ENCODE measurements at places on chromosomes 2 and 18.

DNA sequence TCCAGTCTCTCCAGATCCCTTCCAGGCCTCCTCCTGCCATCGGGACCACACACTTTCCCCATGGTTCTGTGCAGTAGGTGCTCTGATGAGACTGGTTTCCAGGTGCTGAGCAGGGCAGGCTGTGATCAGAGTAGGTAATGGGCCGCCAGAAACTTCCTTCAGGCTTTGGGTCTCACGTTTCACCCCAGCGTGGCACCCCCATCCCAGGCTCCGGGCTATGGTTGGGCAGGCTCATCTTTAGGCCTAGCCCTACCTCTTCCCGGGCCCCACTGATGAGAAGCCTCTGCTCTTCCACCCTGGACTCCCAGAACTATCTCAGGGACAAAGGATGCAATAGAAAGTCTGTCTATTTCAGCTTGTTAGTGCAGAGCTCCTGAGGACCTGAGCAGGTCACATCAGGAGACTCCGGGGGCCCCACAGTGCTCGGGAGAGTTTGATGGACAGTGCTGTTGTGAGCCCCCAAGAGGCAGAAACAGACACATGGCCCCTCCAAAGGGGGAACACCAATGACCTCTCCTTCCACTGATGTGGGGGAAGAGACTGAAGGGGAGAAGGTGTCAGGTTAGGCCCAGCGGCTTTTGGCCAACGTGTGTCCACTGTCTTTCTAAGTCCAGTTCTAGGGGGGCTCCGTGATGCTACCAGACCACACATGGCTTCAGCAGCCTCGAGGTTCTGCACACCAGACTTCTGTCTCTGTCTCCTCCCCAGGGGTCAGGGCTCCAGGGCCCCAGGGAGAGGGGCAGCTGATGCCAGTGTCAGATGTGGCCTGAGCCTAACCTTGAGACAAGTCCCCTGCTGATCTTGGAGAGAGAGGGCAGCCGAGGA, 5.8 kb upstream of the PROM2 start:
- no peak for DNase-seq

GRCh38 chr2:130972410-130972809, 120.8 kb downstream of the FAM168B start:
- DNase-seq: no peak

DNA sequence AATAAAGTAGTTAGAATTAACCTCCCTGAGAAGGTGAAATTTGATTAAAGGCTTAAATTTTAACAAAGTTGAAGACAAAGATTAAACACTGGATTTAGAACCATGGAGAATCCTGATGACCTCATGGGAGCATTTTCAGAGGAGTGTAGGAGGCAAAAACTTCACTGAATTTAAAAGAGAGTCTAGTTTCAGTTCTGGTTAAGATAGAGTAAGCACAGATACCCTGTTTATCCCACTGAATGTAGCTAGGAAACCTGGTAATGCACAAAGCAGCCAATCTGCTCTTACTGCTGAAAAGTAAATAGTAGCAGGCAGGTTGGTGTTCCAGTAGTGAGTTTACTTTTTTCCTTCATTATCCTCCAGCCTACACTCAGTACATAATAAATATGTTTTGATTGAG, 654.9 kb upstream of the SYT4 start:
- DNase-seq: no peak

DNA sequence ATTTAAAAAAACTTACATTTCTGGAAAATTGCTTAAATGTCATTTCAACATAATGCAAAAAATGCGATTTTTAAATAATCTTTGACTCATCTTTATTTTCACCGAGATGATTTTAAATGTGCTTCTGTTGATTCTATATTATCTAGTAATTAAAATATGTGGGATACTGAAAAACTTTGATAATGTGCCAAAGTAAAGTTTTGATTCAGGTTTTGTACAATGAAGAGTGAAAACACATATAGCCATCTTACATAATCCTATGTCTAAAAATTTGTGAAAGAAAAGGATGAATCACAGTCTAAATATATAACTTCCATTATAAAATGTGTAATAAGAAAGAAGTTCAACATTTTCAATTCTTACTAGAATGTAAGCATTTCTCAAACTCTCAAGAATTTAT, 204.3 kb upstream of the ZC3H15 start:
- no peak for DNase-seq

DNA sequence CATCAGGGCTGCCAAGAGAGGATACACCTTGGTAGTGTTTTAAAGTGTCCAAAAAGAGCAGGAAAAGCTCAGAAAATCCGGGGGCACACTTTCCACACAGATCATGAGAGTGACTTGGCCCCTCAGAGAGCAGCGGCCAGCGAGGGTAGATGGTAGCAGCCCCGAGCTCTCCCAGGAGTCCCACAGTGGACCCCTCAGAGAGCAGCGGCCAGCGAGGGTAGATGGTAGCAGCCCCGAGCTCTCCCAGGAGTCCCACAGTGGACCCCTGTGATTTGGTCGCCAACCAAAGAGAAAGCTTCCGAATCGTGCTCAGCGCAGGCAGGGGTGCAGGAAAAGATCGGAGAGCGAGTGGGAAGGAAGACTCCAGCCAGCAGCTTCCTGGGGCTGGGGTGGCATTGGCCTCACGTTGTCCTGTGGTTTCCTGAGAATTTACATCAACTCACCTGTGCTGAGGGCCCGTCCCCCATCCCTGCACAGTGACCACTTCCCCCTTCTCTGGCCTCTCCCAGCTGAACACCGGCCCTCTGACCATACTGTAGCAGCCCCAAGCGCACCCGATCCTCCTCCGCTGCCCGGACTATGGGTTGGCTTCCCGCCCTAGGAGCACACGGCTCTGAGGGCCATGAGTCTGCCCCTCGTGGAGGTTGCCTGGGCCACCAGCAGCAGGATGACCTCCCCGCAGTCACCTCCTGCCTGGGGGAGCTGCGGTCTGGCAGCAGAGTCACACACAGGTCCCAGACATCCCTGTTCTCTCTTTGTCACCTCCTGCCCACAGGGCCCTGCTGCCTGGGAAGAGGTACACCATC, 33.7 kb downstream of the MTERF4 start:
- no peak for DNase-seq

DNA sequence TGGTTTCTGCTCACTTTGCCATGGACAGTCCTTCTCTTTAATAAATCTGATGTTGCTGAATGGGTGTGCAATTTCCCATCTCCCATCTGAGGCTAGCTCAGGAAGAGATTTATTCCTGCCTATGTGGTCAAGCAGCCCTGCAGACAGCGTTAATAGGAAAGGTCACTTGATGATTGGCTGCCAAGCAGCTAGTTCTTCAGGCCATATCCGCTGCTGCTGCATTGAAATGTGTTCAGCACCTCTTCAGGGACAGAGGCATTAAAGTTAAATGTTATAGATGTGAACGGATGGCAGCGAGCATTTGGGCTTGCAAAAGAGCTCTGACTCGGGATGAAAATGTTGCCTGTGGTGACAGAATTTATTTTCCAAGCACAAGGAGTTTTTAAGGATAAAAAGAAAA, 474.2 kb downstream of the PIK3C3 start:
- no peak for DNase-seq

- no peak for DNase-seq
Observed at GRCh38 chr18:68734308-68734707, 19.4 kb upstream of the TMX3 start.

DNA sequence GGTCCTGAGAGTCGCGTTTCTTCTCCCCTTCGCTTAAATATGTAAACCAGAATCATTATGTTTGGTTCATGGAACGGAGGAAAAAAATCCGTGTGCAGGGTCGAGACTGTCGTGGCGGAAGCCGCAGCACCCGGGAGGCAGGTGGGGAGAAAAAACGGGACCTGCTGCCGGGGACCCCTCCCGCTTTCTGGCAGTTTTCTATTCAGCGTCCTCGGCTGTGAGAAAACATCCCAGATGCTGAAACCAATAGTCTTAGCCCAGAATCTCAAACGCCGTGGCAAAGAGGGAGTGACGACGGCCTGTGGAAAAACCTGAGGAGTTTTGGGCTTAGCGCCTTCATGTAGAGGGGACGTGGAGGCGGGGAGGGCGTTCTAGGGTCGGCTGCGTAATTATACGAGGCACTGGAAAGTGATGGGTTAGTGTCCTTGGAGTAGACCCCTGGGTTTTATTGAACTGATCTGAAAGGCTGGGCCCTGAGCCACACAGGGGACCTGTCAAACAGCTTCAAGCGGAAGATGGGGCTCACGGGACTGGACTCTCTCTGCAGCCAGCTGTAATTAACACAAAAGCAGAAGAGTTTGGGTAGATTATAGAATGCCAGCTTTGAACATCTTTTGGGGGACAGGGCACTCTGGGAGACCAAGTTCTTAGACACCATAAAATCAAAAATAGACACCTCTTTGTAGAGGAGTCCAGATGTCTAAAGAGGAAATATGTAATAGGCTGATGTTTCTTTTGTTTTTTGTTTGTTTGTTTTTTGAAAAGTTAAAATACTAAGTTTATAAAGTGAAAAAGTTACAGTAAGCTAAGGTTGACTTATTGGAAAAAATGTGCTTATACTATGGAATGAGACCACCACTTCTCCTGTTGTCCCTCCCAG, 834 bp upstream of the BUB1 start:
- DNase-seq: peak; percentile 5

DNA sequence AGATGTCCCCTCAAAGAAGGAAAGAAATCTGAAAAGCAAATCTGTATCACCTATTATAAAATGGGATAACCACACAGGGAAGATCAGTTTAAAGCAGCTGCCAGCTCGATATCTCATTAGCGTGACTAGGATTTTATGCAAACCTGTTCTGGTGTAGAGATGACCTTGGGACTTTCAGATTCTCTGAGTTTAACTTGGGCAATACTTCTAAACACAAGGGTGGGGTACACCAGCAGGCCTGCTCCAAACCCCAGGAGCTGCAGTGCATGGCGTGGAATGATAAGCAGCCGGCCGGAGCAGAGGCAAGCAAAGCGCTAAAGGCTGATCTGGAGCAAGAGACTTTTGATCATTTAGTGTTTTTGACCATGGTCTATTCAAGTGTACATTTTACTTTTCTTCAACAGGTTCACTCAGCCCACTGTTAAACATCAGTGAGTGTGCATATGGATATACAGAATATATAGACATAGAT, 4.7 kb downstream of the SERTAD2 start:
- no peak for DNase-seq

DNA sequence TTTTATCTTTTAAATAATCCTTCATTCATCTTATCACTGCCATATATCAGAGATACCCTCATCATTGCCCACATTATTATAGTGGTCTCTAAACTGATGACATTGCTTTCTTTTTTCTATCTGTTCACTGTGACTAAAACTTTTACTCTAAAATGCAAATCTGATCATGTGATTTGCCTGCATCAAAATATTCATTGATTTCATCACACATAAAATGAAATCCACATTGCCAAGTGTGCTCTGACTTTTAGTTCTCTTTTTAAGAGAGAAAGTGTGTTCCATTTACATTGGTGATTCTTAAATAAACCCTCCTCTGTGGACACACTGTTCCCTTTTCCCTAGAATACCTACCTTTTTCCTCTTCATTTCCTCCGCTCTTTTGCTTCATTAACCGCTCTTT, 7.5 kb downstream of the REL start:
- no peak for DNase-seq

DNA sequence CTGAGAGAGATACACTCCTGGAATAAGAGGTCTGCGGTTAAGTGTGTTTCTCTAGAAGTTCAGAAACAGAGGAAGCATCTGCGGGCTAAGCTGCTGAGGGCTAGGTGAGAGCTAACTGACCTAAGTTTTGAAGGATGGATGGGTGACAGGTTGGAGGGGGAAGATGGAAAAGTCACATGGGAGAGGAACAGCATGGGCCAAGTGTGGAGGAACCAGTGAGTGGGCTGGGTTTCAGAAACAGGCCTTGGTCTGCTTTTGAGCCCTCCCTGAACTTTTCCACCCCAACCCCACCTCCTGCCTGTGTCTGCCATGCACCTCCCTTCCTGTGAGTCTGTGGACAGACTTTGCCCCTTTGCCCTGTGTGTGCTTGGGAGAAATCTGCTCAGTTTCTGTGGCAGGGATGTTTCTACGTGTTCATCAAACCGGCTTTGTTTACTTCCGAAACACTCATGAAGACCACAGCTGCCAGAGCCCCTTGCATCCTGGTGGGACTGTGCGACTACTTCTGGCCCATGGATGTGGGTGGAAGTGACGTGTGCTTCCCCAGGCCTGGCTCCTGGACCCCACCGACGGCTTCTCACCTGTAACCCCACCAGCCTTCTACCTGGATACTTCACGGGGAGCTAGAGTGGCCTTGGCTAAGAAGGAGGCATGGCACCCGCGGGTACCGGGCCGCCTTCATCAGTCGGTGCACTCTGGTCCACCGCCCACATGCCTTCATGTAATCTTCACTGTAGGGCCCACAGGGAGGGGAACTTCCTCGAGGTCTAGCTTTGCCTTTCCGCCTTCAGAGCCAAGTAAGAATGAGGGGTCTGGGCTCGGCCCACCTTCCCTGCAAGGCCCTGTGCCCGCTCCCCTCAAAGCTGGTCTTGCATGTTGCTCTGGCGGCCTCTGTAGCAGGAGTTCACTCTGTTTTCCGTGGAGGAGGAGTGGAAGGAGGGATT, 1.4 kb upstream of the HPCAL1 start:
- no peak for DNase-seq

DNA sequence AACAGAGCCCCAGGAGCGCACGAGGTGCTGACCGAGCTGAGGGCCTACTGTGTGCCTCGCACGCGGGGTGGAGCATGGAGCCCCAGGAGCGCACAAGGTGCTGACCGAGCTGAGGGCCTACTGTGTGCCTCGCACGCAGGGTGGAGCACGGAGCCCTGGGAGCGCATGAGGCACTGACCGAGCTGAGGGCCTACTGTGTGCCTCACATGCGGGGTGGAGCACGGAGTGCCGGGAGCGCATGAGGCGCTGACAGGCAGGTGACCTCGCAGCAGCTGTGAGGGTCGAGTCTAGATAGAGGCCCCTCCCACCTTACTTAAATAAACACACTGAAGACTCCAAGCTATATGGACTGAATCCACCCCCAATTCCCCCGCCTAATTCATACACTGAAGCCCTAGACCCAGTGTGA, 60.3 kb downstream of the EIPR1 start:
- DNase-seq: no peak

GRCh38 chr2:113281910-113282746, 3.4 kb upstream of the PAX8 start:
- no peak for DNase-seq

DNA sequence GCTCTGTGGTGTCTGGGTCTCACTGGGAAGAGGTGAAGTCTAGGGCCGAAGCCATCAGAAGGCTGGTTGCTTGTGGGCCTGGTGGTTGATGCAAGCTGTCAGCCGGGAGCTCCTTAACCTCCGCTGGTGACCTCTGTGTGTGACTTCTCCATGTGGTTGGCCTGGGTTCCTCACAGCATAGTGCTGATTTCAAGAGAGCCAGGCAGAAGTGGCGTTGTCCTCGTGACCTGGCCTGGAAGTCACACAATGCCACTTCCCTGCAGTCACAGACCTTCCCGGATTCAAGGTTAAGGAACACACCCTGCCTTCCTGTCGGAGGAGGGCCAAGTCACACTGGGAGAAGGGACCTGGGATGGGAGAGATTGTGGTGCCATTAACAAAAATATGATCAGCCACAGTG, 303.7 kb upstream of the HS6ST1 start:
- DNase-seq: no peak

GRCh38 chr2:101270700-101271259, 18.1 kb downstream of the CNOT11 start:
- no peak for DNase-seq

All from activated T-cell treated with anti-CD3 and anti-CD28 coated beads for 1 hour (primary cell).